Activated T-cell treated with anti-CD3 and anti-CD28 coated beads, Interleukin-2, amount 50 U/mL, for 4 hours (primary cell): ENCODE measurements at places on chromosomes 2 and 18. TPM values are rescaled to one million over a fixed set of nuclear protein-coding genes. Genes with fewer than 3 reads are reported as not detected.

DNA sequence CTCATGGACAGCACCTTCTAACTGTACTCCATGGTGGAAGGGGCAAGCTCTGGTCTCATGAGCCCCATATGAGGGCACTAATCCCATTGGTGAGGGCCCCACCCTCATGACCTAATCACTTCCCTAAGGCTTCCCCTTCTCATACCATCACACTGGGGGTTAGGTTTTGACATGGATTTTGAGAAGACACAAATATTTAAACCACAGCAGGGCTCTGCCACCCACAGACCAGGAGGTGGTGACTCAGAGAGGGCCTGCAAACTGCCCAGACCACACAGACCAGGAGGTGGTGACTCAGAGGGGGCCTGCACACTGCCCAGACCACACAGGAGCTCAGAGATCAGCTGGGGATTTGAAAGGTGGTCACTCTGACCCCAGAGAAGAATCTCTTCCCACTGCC lies 222.0 kb downstream of the KLHL29 start:
- DNase-seq: no peak

DNA sequence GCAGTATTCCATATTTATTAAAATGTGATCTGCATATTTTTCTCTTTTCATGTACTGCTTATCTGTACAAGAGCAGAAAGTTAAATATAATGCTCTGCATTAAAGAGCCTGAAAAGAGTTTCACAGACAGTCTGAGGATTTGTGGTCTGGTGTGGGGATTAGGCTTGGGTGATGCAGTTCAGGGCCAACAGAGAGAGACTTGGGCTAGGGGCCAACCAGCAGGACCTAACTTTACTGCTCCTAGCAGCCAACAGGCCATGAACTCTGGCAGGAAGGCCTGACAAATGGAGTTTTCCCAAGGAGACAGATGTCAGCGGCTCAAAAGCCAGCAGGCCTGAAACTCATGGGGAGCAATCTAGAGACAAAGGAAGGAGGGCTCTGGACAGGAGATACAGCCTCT lies 169.6 kb downstream of the LRRTM1 start:
- no peak for DNase-seq

DNA sequence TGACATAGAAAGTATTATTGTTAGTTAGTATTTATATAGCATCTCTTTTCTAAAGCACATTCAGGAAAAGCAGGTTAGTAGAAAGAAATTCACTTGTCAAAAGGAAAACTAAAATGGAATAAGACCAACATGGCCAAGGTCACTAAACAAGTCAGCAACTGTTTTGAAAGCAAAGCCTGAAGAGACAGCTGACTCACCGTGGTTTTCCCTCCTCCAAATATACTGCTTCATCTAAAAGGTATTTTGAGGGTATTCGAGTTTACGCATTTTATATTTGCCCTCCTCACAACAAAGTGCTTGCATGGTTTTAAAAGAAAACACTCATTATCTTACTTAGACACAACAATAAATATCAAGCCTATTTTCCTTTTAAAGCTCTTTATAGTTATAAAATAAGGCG lies 24.0 kb downstream of the ZNF385B start:
- no peak for DNase-seq

DNA sequence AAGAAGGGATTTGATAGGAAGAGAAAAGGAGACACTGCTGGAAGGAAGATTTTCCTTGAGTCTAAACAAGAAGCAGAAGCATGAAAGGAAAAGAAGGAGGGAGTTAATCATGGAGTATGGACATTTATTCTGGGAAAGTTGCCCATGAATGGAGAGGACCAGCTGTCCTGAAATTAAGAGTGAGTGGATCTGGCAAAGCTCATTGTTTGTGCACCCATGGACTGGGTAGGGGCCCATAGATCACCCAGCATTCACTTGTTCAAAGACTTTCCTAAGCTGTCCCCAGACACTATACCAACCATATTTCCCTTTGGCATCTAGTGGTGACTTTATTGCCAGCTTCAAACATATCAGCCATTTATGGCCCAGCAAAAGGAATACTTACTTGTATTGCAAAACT lies 422.7 kb downstream of the FBXO15 start:
- DNase-seq: no peak

GRCh38 chr2:148970385-148970784 lies 68.1 kb upstream of the LYPD6B start:
- DNase-seq: no peak

Gene RNF138
- total RNA-seq: 96.0 TPM

Gene CFAP65
- not detected for total RNA-seq
